ENCODE measurements at places on chromosomes 4 and X.

DNA sequence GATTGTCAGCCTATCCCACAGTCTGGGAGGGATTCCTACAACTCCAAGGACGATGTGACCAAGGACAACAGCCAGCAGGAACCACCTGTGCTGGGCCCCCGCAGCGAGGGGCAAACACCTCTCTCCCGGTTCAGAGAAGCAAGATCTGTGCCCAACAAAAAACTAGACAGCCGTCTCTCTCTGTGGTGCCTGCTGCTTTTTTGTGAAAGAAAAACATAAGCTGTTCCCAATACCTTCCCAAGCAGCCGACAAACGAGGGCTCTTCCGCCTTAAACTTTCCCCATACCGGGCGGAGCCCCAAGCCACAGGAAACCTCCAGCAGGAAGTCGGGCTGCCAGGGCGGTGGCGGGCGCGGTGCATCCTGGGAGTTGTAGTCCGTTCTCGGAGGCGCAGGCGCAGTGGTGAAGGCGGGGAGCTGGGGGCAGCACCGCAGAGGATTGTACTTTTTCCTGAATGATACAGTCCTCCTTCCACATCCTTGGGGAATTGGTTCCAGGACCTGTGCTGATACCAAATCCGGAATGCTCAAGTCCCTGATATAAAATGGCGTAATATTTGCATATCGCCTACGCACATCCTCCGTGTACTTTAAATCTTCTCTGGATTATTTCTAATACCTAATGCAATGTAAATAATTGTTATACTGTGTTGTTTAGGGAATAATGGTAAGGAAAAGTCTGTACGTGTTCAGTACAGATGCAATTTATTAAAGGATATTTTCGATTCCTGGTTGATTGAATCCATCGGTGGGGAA is 63.1 kb upstream of the IRF2 start:
- peak; percentile 95 for DNase-seq

DNA sequence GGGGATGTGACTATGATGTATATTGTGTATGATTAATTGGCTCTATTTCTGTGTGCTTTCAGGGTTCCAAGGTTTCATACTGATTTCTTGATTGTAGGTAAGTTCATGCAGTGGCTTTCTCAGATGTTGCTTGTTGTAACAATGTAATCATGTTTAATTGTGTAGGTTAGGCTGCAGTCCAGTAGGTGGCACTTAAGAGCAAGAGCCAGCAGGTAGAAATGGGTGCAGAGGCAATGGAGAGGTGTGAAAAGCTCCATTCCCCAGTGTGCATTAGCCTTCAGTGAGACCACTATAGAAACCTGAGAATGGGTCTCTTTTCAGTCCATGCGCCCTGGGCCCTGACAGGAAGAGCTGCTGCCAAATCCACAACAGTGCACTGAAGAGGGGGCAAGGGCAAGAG is 28.2 kb downstream of the DCAF12L2 start:
- peak; percentile 21 for DNase-seq

DNA sequence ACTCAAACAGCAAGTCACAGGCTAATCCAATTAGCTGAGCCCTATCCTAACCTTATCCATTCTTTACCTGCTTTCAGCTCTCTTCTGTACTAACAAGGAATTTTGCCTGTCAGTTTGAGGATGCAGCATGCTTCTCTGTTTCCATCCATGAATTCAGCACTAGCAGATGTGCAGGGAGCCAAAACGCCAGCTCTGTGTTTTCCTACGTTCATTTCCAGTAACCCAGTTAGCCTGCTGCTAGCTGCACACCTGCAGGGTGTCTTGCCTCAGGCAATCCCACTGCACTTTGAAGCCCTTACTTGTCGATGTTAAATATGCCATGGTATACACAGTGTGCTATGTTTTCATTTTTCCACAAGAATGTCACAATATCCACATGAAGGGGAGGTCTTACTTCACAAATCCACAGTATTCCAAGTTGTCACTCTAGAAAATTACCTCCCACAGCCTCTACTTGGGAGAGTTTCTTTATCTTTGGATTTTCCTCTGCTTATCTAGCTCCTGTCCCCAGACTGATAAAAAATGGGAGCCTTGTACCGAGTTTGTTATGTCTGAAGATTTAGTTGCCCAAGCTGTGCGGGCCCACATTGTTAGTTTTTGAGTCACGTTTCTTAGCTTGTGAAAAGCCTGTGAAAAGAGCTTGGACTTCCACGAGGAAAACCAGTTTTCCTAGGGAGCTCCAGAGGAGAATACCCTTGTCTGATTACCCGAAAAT is 127.6 kb upstream of the HHIP start:
- DNase-seq, result no peak

GRCh38 chrX:1902901-1903235 is 288.0 kb downstream of the ASMT start:
- no peak for DNase-seq

- DNase-seq, result no peak
Observed at GRCh38 chrX:148555101-148555500, 54.7 kb downstream of the AFF2 start.

DNA sequence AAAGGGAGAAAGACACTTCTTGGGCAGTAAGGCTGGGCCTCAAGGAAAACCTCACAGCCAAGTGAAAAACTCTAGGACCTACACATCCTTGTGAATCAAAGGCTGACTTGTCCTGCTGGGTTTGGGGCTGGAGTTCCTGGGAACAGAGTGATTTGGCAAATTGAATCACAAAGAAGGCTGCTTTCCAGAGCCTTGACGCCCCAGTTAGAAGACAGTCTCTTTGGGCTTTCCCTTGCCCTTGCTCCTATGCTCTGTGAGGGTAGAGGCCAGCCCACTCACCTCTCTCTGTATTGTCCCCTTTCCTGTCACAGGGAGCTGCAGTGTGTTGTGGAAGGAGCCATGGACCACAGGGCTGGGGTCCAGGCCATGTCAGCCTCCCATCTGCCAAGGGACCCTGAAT is 9.6 kb downstream of the AMER1 start:
- DNase-seq, result no peak

Data from activated CD4-positive, alpha-beta T cell treated with anti-CD3 and anti-CD28 coated beads, Interleukin-2, Interleukin-4, amounts not matched to agents 100 ng/mL and 50 ng/mL, durations not matched to agents 16 hours and 8 hours (primary cell).